Bronchial epithelial cell (primary cell): ENCODE measurements at places on chromosomes 7 and 10. TPM values are rescaled to one million over a fixed set of nuclear protein-coding genes. Genes with fewer than 3 reads are reported as not detected.

DNA sequence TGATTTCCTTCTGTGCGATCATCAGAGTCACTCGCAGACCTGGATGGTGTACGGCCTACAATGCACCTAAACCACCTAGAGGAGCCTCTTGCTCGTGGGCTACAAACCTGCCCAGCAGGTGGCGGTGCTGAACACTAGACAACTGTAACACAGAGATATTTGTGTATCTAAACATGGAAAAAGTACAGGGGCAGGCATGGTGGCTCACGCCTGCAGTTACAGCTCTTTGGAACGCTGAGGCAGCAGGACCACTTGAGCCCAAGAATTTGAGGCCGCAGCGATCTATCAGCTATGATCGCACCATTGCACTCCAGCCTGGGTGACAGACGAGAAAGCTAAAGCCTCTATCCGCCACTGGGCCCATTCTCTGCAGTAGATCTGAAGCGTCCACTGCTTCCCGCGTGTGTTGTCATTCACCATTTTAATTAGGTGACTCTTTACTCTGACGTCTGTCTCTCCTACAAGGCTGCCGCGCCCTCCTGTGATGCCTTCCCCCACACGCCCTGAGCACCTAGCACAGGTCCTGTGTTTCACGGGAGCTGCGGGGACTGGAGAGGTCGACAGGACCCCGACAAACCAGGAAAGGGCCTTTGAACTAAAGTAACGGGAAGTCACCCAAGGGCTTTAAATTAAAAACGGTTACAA, 774 bp downstream of the TUBGCP2 start:
- DNase-seq, result peak; percentile 79

DNA sequence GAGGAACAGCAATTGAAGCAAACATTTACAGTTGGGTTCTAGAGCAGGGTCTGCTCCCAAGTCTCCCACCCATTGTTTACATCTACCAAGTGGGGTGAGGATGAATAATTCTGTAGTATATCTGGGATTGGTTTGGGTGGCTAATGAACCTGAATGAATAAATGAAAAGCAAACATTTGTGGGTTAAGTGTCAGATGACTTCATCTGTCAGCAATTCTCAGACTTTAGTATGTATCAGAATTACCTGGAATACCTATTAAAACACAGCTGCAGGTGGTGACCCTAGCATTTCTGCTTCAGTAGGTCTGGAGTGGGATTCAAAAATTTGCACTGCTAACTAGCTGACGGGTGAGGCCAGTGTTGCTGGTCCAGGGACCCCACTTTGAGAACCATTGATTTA, 18.0 kb upstream of the NPVF start:
- DNase-seq, result peak; percentile 70

GRCh38 chr10:60434418-60435046, 44.9 kb upstream of the ANK3 start:
- DNase-seq, result peak; percentile 64

GRCh38 chr10:124092250-124092859, 1.0 kb downstream of the CHST15 start:
- DNase-seq, result peak; percentile 37

- peak; percentile 70 for DNase-seq
Measured at GRCh38 chr7:139490130-139490529, 6.7 kb upstream of the KLRG2 start.

DNA sequence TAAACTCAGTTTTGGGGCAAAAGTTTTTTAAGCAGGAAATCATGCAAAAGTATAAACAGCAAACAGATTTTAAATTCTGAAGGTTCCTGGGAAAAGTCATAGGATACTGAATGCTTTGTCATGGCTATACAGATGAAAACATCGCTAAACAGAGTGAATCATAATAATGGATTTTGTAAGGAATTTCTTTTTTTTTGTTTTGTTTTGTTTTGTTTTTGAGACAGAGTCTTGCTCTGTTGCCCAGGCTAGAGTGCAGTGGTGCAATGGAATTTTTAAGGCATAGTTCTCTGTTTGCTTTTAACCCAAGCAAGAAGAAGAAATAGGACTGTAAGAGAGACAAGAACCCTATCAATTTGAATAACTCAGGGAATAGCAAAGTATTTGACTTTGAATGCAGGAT, 285.3 kb downstream of the NRG3 start:
- no peak for DNase-seq

DNA sequence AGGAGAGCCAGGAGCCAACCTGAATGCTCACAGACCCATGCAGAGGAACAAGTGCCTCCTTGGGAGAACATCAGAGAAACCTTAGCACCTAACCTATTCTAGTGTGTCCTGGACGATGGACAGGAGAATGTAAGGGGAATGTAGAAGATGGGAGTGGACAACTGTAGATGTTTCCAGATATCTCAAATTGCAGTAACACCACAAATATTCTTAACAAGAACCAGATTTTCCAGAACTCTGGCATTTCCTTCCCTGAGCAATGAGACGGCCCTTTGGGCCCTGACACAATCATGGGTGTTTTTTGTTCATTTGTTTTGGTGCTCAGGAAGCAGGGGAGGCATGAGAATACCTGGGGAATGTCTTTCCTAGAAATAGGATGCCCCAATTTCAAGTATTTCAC, 196.1 kb upstream of the PRSS1 start:
- DNase-seq, result peak; percentile 19

- DNase-seq, result no peak
Measured at GRCh38 chr10:71074176-71074755, 138.1 kb upstream of the UNC5B start.

GRCh38 chr10:112365451-112365850, 8.5 kb upstream of the ACSL5 start:
- DNase-seq, result no peak

GRCh38 chr10:17233286-17233991, 5.4 kb downstream of the VIM start:
- DNase-seq, result no peak

DNA sequence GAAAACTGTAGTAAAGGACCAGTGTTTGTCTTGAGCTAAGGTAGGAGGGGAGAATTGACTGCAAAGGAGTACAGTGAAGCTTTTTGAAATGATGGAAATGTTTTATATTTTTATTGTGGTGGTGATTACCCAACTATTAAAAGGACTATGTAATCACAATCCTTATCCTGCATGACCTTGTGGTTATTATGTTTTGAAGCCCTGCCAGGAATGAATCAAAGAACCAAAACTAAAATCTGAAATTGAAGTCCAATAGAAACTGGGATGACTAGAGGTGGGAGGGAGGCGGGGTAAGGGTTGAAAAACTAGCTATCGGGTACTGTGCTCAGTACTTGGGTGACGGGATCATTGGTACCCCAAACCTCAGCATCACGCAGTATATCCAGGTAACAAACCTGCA, 8.2 kb downstream of the CCDC7 start:
- no peak for DNase-seq

GRCh38 chr10:125984346-125984745, 88.0 kb downstream of the FANK1 start:
- no peak for DNase-seq

- peak; percentile 98 for DNase-seq
Measured at GRCh38 chr7:28037220-28038010, 143.2 kb downstream of the JAZF1 start.

DNA sequence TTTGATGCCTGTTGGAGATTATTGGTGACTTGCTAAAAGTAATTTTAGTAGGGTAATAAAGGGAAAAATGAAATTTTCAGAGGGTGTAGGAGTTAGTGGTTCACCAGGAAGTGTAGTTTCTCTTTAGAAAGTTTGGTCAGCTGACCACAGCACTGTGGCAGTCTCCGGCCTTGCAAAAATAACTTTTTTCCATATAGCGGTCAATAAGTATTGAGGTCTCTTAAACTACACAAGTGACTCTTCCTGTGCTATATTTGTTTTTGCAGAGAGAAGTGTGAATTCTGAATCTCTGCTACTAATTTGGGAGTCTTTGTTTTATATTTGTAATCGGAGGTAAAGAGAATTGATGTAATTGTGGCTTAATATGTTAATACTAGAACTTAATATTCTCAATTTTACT, 24.3 kb downstream of the PTPN12 start:
- DNase-seq, result no peak

DNA sequence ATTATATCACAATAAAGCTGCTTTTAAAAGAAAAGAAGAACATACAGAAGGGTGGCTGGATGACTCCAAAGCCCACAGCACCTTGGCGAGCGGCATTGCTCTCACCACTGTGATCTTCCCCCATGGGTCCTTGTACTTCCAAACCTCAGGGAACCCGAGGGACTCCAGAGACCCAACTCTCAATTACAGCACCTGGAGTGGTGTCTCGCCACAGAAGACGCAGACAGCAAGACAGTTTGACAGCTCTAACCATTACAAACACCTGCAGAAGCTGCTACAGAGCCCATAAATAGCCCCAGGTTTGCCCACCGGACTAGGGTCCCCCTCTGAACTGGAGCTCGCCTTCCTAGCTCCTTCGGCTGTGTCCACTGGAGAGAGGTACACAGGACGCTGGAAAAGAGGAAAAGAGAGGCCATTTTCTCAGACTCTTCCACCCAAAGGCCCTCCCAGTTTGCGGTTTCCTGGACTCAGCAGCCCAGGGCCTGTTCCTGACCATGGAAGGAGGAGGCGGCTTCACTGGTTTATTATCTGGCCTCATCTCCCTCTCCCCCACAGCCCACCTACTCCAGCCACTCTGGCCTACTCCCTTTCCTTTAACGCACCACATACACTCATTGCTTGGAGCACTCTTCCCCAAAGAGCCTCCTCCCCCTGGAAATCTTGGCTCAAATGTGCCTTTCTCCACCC, 1.9 kb downstream of the PIK3AP1 start:
- DNase-seq, result no peak

GRCh38 chr7:105990141-105990540, 27.1 kb downstream of the CDHR3 start:
- DNase-seq, result no peak

DNA sequence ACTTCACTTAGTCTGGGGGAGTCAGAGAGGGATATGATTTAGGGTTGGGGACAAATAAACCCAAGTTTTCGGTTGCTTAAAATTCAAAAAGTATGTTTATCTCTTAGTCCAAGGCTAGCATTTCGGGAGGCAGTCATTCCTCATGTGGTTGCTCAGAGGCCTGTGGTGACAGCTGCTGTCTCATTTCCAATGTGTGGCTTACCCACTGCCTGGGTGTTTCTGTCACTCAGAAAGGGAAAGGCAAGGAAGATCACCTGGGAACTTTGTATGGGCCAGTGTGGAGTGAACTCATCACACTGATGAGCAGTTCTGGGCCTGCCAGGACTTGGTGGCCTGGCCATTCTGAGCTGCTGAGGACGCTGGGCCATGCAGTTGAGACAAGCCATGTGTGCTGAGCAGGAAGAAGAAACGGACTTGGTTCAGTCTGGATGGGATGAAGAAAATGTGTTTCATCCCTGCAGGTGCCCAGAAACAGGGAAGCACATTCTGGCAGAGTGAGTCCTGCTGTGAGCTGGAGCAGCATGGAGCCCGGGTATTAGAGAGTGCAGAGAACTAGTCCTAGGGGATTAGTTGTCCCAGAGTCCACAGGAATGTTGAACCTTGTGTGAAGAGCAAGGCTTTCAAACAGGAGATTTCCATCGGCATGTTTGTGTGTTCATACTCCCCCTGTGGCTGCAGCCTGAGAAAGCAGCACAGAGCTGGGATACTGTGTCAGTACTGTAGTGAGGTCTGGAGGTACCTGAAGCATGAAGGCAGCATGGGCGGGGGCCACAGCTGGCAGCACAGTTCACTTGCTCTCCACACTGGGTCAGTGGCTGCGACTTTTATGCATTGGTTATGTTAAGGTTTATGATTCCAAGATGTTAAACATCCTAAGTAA, 211.1 kb upstream of the IGFBP3 start:
- peak; percentile 57 for DNase-seq

DNA sequence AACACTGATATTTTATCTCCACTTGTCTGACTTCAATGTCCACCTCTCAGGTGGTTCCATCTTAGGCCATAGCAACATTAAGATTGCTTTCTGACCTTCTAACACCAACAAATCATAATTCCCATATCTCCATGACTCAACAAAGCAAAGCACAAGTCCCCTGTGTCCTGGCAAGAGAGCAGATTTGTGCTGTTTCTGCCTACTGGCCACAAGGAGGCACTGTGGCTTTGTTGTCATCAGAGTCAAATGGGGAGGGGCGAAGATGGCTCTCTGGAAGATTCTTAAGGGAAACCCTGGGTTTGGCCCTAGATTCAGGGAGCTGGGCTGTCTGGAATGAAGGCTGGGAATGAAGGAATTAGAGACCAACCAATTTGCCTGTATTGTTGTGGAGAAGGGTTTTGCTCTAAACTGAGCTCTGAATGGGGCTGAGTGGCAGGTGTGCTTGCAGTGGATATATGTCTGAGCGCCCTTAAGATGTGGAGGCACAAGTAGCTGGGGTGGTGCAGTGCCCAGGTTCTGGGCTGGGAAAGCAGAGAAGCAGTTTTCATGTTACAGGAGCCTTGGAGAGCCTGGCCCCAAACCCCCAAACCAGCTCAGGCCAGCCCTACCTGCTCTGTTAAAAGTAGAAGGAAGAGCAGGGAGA, 154.8 kb upstream of the PRSS58 start:
- DNase-seq, result peak; percentile 61

LRRD1 gene
- 0.13 TPM in 1 of 2 replicates, not detected in the other for total RNA-seq

PILRA gene
- 0.13 TPM in 1 of 2 replicates, not detected in the other for total RNA-seq

HHEX gene
- total RNA-seq, result 0.26 and 0.38 TPM in 2 replicates

GRID2IP gene
- total RNA-seq, result 0.26 TPM in 2 replicates

OR9A2 gene
- total RNA-seq, result 0.26 TPM in 1 of 2 replicates, not detected in the other

KIF11 gene
- 1.1 and 1.3 TPM in 2 replicates for total RNA-seq

TRIM73 gene
- total RNA-seq, result 0.38 and 0.79 TPM in 2 replicates

TUBB8 gene
- not detected in 2 replicates for total RNA-seq

GFRA1 gene
- under 0.01 TPM in 2 replicates for total RNA-seq

COL17A1 gene
- 594 and 626 TPM in 2 replicates for total RNA-seq

GPR141 gene
- total RNA-seq, result 0.13 and 0.26 TPM in 2 replicates
